Urinary bladder (tissue), 4 donors: ENCODE measurements at places on chromosomes 11 and 22.
A peak's percentile ranks its signal among the peaks of the same experiment; 100 is the strongest.

GRCh38 chr22:22870577-22871404 is 16.8 kb upstream of the IGLL5 start:
- no peak for DNase-seq

DNA sequence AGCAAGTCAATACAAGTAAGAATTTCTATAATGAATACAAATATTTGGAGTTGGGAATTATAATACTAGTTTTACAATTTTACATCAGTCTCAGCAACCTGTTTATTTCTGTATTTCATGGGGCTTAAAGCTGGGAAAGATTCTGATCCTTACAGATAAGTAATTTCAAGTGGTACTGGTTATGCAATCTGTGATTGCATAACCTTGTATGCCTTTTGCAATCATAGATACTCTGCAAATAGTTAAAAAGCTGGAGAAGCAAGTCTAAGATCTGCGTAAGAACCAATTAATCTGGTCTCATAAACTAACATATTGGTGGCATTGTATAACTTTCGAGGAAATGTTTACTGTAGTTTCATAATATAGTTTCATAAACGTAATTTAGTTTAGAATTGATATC is 198.3 kb upstream of the PGR start:
- no peak for DNase-seq

DNA sequence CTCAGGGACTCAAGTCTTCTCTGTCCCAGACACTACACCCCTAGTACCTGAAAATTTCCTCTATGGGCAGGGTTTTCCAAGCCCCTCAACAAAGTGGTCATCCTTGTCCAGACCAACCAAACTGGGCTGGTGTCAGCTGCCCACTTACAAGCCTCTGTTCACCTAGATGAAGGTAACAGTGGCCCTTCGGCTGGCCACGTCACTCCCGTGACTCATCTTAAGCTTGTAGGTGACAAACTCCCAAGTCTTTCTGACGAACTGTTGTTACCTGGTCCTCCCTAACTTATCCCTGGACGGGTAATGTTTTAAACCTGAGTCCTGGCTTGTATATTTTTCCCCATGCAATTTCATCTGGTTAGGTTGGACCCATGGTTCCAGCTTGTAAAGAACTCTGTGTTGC is 4.7 kb downstream of the CXCR5 start:
- no peak for DNase-seq

DNA sequence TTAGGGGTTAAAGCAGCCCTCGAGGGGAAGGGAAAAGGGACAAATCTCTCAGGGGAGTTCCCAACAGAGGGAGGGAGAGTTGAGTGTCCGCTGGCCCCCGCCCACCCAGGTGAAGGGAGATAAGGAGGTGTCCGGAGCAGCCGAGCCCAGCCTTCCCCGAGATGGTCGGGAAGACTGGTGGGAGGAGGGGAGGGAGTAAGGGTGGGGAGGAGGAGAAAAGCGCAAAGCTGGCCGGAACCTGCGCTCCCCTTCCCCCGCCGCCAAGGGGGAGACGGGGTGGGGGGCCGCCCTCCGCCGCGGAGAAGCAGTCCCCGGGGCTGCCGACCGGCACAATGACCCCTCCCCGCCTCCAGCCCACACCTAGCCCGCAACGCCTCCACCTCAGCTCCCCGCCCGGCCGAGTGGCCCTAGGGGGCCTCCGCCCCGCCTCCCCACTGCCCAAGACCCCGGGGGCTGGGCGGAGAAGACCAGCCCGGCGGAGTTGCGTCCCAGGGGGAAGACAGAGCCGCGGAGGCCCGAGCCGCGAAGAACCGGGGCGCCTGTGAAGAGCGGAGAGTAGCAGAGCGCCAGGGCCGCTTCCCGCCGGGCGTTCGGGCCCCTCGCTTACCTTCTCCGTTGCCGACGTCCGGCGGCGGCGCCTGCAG is 479 bp downstream of the RSF1 start:
- no peak for DNase-seq

GRCh38 chr11:117722082-117722481 is 74.9 kb downstream of the DSCAML1 start:
- peak; percentile 74 for DNase-seq

DNA sequence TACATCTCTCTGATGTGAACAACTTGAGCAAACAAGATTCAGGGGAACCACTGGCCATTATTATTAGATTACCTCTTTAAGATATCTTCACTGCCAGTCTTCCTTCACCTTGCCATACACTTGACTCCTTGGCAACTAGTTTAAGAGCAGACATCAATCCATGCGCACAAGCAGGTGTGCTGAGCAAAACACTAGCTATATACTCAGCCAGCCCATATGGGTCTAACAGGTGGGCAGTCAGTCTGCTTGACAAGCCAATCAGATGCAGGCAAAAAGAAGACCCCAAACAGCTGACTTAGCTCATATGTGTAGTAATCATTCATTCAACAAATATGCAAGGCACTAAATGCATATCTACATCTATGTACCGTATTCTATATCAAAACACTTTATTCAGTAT is 101.2 kb downstream of the SIK3 start:
- DNase-seq = no peak

DNA sequence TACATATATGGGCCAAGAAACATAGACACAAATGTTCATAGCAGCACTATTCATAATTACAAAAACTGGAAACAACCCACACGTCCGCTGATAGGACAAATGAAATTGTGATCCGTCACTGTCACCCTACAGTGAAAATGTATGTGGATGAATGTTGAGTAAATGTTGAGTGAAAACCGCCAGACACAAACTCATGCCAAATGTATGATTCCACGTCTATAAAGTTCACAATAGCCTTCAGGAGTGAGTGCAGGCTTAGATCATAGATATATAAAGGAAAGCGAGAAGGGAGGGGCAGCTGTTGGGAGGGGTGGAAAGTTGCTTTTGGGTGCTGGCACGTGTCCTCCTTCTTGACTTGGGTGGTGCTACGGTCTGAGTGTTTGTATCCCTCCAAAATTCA is 33.6 kb downstream of the DBX1 start:
- DNase-seq = no peak

DNA sequence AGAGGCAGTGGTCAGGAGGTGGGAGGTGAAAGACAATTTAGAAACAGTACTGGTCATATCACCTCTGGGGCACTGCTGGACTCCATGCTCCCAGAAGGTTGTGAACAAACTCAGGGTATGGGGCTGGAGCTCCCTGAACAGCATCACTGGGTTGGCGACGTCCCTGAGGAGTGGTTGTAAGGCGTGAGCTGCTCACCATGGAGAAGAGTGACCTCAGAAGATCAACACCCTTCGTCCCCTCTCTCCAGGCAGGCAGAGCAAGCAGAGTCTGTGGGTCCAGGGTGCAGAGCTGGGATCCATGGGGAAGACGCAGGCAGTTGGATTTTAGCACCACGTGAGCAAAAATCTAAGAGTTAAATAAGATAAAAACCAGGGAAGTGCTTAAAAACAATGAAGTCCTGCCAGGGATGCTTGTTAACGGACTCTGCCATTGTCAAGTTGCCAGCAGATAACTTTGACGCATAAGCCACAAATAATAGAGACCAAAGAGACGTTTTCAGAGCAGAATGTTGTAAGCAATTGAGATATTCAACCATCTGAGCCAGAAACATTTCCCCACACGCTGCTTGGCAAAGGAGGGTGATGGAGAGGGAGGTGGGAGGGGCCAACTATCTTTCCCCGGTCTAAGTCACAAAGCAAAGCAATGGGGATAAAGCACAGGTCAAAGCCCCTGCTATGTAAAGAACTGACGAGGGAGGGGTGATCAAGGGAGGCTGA is 13.6 kb downstream of the PNPLA5 start:
- DNase-seq = no peak

DNA sequence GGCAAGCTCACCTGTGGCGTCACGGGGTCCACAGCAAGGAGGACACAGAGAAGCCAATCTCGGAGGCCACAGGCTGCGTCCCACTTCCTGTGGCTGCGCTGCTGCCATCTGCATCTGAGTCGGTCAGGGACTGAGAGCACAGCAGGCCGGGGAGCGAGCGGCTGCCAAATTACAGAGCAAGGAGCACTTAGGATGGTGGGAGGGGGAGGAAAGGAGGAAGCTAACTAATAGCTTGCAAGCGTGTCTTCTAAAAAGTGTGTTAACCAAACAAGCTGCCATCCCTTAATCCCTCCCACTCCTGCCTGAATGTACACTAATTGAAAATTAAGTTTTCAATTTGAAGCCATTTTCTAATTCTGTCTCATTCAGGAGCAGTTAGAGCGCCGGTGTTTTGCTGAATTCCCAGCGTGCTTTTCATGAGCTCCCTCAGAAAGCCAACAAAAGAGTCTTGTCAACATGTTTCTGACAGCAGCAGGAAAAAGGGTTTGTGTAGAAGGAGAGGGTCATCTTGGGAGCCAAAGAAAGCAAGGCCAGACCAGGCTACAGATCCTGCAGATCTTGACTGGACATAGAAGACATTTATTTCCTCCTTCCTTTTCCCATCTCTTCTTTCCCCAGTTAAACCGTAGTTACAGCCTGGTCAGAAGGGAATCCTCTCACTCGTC is 42.4 kb upstream of the API5 start:
- no peak for DNase-seq

DNA sequence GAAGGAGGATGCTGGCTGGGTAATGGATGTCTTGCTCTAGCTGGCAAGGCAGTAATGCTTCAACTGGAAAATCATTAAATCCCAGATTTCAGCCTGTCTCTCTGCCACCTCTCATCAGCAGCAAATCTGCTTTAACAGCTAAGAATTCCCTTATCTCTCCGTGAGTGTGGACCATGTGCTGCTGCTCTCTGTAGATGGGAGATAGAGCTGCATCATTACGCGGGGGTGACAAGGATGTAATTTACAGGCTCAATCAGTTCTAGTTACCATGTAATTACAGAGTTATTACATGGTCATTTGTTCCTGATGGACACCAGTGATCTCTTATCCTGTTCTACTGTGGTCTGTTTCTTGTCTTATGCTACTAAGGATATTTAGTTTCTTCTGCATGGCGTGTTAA is 665.4 kb downstream of the NTM start:
- DNase-seq = no peak

DNA sequence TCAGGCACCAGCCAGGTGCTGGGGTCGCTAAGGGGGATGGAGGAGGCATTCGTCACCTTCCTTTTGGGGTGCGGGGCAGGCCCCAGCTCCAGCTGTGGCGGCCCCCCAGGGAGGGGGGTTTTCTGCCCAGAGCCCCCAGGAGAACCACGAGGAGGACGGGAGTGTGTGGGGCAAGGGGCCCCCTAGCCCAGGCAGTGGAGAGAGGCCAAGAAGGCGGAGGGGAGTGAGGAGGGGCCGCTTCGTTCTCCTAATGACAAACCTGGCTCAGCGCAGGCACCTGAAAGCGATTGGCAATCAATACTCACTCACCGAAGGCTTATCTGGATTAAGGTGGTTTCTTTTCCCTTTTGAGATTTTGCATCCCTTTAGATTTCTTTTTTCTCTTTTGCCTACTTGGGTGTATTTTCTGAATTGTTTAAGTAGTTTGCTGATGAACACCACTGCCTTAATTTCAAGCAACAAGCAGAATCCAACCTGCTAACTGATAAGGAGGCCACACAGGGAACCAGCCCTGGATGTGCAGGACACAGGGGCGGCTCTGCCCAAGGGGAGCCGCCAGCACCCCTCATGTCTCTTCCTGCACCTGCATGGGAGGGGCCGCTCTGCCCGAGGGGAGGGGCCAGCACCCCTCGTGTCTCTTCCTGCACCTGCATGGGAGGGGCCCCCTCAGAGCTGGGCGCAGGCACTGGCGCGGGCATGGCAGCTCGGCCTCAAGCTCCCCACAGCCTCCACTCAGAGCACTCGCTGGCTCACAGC is 122.3 kb downstream of the BRD1 start:
- DNase-seq = no peak

DNA sequence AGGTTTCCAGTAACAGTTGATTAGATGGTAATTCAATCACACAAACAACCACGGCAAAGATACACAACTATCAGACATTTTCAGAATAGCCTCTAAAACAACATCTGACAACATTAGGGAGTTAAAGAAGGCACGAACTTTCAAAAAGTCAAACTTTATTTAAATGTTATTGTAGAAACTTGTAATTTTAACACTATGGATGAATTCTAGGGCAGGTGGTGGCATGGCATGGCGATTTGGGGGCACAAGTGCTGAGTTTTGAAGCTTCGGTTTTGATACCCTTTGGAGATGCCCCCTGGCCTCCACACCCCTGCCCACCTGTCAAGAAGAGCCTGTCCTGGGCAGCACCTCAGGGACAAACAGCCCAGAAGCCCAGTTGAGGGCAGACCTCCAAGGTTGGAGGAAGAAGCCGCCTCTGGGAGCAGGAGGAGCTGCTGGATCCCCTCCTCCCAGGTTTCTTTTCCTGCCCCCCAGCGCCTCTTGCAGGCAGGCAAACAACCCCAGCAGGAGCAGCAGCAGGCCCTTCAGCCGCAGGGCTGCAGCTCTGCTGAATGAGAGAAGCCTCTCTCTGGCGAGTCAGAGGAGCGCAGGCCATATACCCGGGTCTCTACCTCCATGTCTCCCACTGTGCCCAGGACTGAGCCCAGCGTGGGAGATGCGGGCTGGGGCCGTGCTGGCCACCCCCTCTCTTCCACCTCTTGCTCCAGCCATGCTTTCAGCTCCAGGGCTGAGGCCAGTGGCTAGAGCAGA is 102.1 kb upstream of the IGLL5 start:
- no peak for DNase-seq

DNA sequence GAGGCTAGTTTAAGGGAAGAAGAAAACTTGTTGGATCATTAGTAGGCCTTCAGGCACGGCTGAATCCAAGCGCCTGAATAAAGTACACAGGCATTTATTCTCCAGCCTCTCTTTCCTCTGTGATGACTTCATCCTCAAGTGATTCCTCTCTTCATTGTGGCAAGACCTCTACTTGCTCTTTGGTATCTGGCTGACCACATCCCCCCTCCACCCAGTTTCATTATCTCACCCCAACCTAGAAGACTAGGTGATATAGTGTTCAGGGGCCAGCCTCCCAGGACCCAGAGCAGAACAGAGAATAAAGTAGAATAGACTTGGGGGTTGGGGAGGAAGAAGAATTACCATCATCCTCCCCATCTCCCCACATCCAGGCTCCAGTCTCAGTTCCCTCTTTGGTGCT is 189.3 kb downstream of the MIAT start:
- no peak for DNase-seq

- DNase-seq = no peak
Measured at GRCh38 chr11:74412321-74412720, 14.1 kb upstream of the PGM2L1 start.

GRCh38 chr11:19742588-19743292 is 30.1 kb downstream of the NAV2 start:
- peak; percentile 59 for DNase-seq

DNA sequence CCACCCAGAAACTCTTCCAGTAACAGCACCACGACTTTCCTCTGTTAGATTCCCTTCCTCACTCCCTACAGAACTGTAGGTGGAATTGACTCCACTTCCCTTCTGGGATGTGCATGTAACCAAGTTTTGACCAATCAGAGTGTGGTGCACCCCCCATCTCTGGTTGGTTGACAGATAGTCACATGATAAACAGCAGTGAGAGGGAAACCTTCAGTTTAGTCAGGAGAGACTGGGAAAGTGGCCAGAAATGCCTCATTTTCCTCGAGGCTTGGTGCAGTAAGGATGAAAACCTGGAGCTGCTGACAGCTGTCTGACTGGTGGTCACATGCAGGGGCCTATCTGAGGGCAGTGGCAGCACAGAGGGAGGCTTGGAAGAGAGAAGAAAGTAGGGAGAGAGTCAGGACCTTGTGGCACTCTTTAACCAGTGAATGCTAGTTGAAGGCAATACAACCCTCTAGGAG is 67.3 kb upstream of the GRK3 start:
- DNase-seq = no peak
